ENCODE measurements at places on chromosomes 2 and 18.

- no peak for DNase-seq
Measured at GRCh38 chr2:207133458-207133819, 32.3 kb downstream of the KLF7 start.

GRCh38 chr2:57891086-57891712 is 155.4 kb upstream of the VRK2 start:
- no peak for DNase-seq

DNA sequence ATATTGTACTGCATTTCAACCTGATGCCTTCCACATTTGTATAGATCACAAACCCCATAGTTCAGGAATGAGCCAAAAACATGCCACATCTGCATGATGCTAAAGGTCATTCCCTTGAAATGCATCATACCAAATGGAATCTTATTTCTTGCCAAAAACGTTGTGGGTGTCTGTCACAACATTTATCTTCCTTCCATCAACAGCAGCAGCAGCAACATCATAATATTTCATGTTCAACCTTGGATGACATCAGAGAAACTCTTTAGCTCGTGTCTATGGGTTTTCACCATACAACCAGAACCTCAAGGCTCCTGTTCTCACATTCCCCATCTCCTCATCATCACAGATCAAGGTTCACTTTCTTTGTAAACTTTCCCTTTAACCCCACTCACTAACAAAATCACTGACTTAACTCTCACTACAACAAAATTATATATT is 221.3 kb upstream of the CTAGE1 start:
- no peak for DNase-seq

GRCh38 chr2:191297033-191297432 is 51.8 kb downstream of the MYO1B start:
- no peak for DNase-seq

- DNase-seq = no peak
Measured at GRCh38 chr18:59383851-59384250, 24.8 kb upstream of the LMAN1 start.
